ENCODE measurements at places on chromosomes 2 and 18.
A peak's percentile ranks its signal among the peaks of the same experiment; 100 is the strongest.

GRCh38 chr2:104702031-104702850, 151.7 kb upstream of the POU3F3 start:
- no peak for DNase-seq

GRCh38 chr2:62576276-62576939, 70.4 kb upstream of the TMEM17 start:
- no peak for DNase-seq

- no peak for DNase-seq
These were observed 108.9 kb upstream of the KLF7 start for GRCh38 chr2:207274530-207275189.

DNA sequence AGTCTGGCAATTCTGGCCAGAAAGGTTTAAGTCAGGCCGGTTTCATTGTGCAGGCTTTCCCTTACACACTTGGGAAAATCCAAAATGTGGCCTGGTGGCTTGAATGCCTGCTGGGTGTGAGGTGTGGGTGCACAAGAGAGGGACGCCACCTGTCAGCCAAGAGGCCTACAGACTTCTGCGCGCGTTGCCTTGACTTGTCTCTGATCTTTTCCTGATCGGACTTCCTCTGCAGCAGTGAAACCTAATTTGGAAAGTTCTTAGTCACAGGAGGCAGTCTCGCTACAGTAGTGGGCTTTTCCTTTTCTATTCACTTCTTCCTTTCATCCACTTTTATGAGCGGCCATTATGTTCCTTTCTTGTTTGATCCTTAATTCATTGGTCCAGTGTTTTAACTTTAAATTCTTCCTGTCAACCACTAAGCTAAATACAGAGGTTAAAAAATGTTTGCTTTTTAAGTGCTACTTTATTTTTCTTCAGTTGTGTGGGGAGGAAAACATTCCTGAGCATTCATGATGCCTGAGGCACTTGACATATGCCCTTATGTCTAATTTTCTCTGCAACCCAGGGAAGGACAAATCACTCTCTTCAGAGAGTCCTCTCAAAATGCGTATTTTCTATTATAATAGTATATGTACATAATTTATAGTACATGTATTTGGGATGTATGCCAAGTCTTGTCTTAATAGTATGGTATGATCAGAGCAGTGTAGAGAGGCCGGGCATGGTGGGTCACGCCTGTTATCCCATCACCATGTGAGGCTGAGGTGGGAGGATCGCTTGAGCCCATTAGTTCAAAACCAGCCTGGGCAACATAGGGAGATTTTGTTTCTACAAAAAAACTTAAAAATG, 128.9 kb downstream of the WDSUB1 start:
- DNase-seq: no peak

GRCh38 chr2:45533771-45534170, 77.3 kb downstream of the SRBD1 start:
- DNase-seq: no peak

DNA sequence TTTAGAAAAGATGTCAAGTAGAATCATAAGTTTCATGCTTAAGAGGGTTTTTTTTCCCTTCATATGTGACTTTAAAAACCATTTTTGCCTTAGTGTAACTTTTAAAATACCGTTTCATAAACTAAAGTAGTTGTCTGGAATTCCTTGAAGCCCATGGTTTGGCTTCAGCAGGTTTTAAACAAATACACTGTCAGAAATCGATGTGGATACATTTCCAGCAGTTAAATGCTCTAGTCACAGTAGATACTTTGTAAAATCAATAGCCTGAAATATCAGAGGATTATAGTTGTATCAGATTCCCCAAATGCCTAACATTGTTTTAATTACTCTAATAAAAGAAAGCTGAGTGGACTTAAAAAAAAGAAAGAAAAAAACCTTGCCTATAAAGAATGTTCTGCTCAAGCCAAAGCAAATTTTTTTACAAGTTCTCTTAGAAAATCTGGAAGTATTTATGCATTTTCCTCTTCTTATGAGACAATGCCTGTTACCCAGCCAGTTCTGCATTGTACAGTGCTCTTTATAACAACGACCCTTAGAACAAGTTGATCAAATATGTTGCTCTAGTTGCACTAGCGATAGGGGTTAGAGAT, 260.5 kb downstream of the LTBP1 start:
- DNase-seq: peak; percentile 41

DNA sequence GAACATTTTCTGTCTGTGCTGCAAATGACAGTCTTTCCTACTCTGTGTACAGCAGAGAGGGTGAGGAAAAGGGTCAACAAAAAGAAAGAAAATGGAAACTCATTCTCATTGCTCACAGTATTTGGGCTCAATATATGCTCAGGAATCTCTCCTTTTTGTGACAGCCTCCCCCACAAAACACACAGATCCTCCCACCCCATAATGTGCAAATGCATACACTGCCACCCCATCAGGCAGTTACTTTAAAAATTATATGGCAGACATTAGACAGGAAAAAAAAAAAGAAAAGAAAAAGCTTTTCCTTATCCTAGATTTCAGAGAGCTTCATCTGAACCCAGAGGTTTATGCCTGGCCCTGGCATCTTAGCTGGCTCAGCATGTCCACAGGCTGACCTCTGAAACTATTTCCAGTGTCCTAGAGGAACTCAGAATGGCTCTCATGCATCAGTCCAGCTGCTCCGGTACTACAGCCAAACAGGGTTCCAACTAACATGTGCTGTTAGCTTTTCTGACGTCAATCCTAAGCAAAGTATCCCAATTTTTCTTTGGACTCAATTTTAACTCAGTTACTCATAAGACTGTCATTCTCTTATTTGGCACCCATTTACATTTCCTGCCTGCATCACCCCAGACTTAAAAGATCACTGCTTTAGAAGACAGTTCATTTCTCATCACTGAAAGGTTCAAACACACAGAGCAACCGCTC, 105.9 kb downstream of the RBMS1 start:
- DNase-seq: peak; percentile 88

DNA sequence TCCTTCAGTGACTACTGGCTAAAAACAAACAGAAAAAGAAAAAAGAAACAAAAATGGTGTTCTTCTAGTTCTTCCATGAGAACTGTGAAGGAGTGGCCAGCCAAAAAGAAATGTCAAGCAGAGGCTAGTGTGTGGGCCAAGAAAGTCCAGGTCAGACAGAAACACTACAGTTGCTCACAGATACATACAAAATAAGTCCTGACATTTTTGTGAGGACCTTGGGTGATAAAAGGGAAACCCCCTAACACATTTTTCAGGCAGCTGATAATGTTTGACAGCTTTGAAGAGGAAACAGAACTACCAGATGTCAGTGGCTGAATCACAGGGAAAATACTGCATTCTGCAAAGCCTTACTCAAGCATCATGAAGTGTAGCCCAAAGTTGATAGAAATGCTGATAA, 28.1 kb downstream of the ARHGAP25 start:
- no peak for DNase-seq

- no peak for DNase-seq
These were observed 488.5 kb upstream of the NRP2 start for GRCh38 chr2:205193836-205194228.

DNA sequence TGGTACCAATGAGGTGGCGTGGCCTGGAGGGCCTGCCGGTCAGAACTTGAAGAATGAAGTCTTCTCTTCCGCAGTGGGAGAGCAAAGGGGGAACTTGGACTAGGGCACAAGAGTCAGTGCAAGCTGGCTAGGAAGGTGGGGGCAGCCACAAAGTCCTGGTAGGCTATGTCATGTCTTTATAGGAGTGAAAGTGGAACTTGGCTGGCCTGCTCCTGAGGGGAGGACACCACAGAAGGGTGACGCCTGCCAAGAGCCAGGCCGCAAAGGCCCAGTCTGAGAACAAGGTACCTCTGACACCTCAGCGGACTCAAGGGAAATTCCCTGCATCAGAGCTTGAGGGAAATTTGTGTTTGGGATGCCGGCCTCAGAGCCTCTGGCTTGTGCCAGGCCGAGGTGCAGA, 32.2 kb upstream of the MAP3K20 start:
- no peak for DNase-seq

DNA sequence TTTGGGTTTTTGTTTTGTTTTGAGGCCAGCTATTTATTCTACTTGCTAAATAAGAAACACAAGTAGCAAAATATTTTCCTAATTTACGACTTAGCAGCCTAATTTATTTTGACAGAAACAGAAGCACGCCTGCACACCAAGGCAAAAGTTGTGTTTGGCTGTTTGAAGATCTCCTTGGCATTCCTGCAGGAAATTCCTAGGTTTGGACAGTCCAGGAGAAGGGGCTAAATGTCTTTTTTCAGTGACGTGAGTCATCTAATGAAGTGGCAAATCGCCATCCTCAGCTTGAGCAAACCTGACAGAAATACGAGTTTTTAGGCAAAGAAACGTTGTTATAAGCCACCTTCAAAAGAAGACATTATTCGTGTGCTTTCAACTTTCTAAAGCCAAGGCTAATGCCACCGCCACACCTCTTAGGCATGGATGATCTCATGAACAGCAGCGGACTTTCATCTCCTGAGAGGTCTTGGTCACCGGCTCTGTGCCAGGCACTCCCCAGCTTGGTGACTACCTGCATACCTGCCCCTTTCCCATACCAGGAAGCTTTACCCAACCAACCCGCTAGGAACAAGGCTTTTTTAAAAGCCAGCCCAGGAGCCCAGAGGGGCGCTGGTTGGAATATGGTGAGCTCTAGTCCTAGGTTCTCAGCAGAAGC, 30.9 kb downstream of the STK39 start:
- no peak for DNase-seq

GRCh38 chr18:47545613-47546012, 294.2 kb upstream of the SKOR2 start:
- no peak for DNase-seq

DNA sequence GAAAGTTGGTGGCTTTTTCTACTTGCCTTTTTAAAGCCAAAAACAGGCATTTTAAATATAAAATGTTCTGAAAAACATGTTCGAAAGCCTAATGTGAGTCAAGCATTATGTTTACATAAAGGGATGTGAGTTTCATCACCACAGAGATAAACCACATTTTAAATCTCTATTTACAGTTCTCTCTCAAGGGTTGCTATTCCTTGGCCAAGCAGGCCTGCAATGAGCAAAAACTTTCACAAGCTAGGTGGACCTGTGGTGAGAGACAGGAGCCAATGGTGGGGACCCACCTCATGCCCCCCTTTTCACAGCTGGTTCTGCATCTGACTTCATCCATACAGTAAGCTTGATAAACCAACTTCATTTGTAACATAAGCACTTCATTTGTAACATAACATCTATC, 65.1 kb downstream of the CUL3 start:
- peak; percentile 32 for DNase-seq

GRCh38 chr2:128602038-128602698, 283.5 kb upstream of the HS6ST1 start:
- DNase-seq: no peak

DNA sequence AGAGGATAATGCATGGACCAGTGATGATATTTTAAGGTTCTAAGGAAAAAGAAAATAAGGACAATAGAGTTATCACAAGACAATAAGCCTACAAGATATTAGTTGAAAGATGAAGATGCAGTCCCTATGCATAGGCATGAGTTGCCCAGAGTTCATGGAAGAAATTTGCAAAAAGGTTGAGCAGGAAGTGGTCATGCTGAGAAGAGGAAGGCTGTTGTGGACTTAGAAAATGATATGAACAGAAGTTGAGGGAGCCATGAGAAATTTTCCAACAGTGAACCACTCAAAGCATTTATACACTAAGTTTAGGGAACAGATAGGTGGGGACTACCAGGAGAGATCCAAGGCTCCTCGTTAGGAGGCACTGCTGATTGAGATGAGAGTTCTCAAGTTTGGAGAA, 3.5 kb downstream of the OSBPL6 start:
- DNase-seq: no peak

- no peak for DNase-seq
These were observed 21.7 kb downstream of the BCL2 start for GRCh38 chr18:63297687-63298399.

- DNase-seq: no peak
These were observed 97.7 kb downstream of the TWIST2 start for GRCh38 chr2:238945433-238946150.

GRCh38 chr2:47893771-47894170, 12.5 kb downstream of the FBXO11 start:
- DNase-seq: no peak

DNA sequence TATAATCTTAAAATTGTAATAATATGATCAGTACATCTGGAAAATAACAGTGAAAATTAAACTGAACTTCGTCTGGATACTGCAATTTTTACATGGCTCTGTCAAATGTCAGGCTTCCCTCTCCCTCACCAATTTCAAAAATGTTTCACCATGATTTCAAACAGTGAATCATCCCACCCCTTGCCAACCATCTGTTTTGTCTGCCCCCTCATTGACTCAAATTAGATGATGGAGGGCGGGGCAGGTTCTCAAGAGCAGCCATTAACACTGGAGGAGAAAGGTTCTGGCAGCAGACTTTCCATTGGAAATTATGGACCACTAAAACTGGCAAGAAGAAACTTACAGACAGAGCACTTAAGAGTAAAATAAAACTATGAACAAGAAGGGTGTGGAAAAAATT, 1195.7 kb upstream of the ZEB2 start:
- DNase-seq: no peak

DNA sequence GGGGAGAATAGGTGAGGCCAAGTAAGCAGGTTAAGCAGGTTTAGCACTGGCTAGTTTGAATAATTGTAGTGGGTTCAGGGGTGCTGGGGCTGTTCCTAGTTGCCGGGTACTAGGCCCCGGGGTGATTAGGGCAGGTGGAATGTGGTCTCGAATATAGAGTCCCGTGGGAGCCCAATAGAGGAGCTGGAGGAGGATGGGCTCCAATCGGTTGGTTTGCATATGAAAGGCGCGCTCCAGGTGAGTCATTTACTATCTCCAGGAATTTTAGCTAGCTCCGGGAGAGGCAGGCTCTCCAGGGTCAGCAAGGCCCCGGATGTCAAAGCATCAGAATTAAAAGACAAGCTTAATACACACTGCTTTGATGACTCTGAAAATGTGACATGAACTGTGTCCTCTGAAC, 304.0 kb downstream of the ZNF521 start:
- no peak for DNase-seq

DNA sequence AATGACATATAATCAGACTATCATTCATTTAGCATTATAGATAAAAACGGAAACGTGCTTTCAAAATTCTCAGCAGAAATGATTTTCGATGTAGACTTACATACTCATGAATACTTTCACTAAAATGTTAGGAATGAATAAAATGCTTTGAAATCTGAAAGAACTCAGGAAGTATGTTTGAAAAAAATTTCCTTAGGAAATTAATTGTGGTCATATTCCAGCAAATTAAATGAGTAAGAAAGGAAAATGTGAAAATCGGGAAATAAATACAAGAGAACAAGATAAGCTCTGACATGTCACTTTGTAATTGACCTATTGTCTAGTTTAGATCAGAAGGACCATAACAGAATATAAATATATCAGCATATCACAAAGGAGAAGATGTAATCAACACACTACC, 981.0 kb upstream of the CDH2 start:
- DNase-seq: no peak

GRCh38 chr18:9848170-9848879, 37.4 kb upstream of the TXNDC2 start:
- no peak for DNase-seq

- DNase-seq: peak; percentile 41
These were observed 10.6 kb downstream of the SCG2 start for GRCh38 chr2:223591596-223591995.

Measured in fibroblast of skin of left biceps (primary cell).